ENCODE measurements at places on chromosomes 6 and 20.

- DNase-seq, result peak; percentile 11
Observed at GRCh38 chr6:161088676-161089328, 97.2 kb downstream of the MAP3K4 start.

DNA sequence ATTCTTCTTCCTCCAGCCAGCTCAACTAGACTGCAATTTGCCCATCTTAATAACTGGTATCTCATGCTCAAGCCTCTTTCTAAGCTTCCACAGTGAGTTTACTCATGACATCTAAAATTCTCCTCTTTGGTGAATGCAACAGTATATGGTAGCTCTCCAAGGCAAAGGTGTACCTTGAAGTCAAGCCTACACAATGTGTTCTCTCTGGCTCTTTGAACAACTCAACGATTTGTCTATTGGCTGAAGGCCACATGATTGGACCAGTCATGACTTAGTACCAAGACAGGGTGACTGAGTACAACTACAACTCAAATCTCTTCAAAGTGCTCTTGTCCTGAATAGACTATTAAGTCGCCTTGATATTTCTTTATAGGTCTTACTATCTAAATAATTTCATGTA lies 199.6 kb downstream of the PKHD1 start:
- DNase-seq, result no peak

GRCh38 chr6:83824388-83824801 lies 28.8 kb upstream of the RIPPLY2 start:
- no peak for DNase-seq

GRCh38 chr6:17448165-17448564 lies 54.8 kb downstream of the CAP2 start:
- DNase-seq, result no peak

DNA sequence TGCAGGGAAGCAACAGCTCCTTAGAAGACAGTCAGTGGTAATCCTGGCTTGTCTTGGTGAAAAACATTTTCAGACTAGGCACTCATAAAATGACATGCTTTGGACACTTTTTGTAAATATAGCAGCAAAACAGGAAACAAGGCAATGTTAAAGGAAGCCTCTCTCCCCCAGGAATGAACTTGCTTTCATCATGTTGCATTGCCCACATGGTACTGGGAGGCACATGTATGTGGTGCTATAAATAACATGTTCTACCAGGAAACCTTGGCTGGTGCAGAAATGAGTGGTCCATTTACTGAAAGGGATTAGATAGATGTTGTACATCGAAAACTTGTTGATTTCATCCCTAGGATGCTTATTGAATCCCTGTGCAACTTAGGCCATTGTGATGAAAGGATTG lies 121.4 kb upstream of the RREB1 start:
- DNase-seq, result no peak

DNA sequence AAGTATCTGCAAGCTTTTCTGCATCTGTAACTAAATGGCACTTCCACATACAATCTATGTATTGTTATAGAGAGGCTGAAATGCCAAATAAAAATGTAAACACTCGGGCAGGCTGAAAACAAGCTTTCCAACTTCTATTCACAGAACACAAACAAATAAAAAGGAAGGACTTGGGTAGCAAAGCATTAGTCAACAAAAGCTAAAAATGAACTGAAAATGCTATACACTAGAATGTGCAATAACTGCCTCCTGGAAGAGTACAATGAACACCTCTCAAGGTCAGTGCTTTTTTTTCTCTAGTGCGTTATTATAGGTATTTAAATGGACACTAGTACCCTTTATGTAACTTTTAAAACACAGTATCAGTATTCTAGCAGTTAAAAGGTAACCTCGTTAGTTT lies 31.4 kb downstream of the STK38 start:
- DNase-seq, result no peak

DNA sequence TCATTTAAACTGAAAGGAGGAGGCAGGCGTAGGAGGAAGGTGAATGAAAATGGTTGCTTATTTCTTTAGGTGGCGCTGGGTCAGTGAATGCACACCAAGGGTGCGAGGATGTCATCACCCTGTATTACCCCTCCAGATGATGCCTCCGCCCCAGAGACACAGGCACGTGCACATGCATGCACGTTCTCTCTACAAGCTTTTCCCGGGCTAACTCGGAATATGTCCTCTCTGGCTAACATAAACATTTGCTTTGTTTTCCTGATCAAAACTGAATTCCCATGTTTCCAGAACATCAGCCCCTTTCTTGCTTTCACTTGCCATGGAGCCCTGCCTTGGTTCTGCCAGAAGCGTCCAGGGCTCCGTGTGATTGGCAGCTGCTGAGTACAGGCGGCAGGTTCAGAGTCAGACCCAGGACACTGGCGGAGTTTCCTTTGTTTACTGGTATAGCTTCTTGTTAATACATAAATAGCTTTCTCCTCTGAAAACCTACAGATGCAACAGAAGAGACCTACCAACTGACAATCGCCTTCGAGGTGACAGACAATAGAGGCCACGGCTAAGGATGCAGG lies 131.2 kb upstream of the RPS6KA2 start:
- no peak for DNase-seq

DNA sequence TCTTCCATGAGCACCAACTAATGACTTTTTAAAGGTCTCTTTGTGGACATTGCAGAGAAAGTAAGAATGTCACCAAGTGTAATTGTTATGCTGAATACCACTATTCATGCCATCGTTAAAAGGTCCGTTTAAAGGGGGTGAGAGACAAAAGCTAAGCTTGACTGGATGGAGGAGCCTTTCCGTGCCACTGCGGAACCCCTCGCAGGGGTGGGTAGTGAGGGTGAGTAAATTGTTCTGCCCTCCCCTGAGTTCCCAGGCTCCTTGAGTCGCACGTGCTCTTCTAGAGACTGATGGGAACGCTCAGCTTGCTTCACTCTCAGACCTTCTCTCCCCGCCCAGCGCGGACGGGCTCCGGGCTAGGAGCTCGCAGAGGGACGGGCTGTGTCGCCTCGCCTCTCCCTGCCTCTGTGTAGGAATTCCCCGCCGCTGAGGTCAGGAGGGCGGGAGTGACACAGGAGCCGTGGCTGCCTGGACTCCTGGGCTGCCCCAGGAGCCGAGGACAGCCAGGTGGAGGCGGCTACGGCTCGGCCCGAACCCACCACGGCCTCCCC lies 314.8 kb upstream of the QKI start:
- peak; percentile 93 for DNase-seq

DNA sequence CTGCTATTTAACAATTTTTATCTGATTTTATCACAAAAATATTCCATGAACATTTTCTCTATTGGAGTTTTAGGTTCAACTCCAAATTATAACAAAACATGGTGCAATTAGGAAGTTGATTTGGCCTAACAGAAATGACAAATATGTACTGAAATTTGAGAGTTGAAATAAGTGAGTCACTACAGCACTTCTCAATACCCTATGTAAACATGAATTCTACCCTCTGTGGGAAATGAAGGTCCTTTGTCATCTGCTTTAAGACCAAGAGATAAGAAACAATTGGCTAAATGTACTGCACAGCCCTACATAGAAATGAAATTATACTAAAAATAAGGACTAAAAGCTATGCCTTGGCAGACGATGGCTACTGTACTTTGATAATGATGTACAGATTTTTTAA lies 86.2 kb upstream of the BEND6 start:
- no peak for DNase-seq

DNA sequence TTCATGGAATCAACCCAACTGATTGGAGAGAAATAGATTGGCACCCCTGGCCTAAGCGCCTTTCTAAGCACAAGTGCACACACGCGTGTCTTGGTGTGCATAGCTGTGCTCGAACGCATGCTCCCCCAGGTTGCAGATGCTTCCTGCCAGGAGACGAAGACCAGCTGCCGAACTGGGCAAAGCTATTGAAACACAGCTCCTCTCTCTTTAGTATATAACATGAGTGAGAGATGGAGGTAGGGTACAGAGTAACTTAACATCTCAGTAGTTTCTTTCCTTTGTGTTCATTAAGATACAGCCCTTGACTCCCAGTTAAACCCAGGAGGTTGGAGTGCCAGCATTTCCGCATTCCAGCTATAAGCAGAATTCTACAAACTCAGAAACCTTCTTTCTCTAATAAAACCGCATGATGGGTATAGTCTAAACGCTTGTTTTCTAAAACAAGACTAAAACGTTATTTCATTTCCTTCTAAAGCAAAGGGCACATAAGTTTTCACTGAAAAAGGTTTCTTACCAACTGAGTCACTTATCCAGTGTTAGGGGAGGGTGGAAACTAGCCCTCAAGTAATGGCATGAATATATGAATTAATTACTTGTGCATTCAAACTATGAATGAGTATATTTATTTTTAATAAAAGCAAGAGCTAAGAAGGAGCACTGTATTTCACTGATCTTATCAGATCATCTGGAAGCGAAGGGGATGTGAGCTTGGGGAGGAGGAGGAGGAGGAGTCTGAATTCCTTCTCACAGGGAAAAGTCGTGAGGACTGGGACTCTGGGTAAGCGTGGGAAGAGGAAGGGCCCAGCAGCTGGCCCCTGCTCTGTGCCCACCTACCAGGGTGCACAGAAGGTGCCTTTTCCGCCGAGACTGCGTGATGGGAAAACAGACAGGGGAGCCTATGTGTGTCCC lies 179.2 kb downstream of the TMEM242 start:
- peak; percentile 45 for DNase-seq

- no peak for DNase-seq
Observed at GRCh38 chr6:89723046-89723445, 84.5 kb upstream of the LYRM2 start.

DNA sequence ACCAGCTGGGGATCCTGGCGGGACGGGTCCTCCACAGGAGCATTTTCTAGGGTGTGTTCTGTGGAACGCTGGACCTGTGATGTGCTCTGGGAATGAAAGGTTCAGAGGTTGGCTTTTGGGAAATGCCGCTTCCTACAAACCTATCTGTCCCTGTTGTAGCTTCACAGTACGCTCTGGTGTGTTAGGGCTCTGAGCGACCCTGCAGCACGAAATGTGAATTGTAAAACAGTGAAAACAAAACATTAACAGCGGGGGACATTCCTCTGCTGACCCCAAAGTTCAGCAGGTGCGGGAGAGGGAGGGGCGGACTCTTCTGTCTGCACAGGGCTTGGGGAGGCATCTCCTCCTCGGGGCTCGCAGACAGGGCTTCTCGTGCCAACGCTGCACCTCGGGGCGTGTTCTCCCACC lies 155.9 kb downstream of the NRN1 start:
- peak; percentile 97 for DNase-seq

GRCh38 chr6:32589596-32590449 lies at the start of gene HLA-DRB1:
HLA-DRB1 (minus strand) TSS chr6:32589848; CDS start chr6:32589742, 106 bp downstream.
- DNase-seq, result peak; percentile 87

DNA sequence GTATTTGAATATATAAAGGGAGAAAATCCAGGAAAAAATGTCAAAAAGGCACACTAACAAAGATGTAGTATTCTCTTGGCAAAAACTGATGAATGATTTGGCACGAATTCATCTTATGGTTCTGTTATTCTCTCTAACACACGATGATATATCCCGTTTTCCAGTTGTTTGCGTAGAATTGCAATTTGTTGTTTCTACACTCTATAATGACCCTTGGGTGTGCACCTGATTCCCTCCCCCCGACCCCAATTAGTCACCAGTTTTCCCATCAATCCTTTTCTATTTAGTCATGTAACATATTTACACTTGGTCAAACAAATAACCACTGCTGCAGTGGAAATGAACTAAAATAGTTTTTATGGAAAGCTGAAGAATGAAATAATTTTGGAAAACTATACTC lies 1.5 kb upstream of the ARID1B start:
- DNase-seq, result no peak

GRCh38 chr20:19114410-19114809 lies 98.0 kb upstream of the SLC24A3 start:
- DNase-seq, result no peak

DNA sequence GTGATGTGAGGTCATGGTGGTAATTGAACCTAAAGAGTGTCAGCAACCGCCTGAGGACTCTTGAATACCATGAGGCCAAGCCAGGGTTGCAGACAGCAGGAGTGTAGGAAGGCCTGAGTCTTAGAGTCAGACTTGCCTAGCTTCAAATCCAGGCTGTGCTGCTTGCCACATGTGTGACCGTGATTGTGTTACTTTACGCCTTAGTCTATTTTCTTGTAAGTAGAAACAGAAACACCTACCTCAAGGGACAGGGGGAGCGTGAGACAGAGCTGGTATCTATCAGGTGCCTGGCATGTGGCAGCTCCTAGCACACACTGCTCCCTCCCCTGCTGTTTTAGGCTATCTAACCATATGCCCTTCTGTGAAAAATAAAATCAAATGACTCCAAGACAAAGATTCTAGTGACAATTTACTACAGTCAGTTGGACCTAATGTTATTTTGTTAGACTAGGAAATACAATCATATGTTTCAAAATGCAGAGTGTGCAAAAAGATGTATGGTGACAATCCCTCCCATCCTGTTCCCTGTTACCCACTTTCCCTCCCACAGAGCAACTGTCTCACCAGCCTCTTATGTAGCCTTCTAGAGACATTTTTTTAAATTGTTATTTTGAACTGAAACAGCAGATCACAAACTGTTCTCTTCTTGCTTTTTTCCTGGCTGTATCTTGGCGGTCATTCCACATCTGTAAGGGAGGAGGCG lies 21.7 kb downstream of the TAF8 start:
- no peak for DNase-seq

DNA sequence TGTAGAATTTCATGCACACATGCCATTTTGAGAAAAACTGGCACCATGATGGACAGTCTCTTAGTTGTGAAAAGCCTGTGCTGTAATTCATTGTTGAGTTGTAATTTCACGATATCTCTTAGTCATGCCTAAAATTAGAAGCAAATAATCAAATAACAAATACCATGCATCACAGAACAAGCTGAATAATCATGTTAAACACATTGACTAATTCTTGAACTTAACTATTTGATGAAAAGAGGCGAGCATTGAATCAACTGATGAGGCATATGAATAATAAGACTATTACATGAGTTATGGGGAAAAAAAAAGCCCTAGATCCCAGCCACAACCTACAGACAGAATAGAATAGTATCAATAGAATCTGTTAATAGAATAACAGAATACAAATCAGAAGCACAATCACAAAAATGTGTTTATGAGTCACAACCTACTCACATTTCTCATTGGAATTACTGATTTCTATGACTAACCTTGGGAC lies 14.2 kb upstream of the RNF217 start:
- no peak for DNase-seq

DNA sequence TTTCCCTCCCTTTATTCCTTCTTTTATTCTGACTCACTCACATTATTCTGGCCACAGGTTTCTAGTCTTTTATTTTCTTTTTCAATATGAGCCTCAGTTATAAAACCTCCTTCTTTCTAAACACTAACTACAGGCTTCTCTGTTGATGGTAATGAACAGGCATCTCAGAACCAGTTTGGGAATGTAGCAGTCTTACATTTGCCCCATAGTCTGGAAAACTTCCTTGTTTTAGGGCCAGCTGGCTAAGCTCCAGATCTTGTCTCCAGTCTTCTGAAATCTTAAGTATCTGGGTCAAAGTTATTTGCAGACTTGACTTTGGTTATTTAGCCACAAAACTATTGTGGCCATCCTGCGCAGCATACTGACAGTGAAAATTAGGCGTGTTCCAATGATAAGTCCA lies 97.0 kb upstream of the MAN1A1 start:
- no peak for DNase-seq

Data from GM23338 (cell line).